ENCODE measurements at places on chromosomes 7 and 10.

- no peak for DNase-seq
Measured at GRCh38 chr10:6218692-6219493, 16.2 kb downstream of the PFKFB3 start.

DNA sequence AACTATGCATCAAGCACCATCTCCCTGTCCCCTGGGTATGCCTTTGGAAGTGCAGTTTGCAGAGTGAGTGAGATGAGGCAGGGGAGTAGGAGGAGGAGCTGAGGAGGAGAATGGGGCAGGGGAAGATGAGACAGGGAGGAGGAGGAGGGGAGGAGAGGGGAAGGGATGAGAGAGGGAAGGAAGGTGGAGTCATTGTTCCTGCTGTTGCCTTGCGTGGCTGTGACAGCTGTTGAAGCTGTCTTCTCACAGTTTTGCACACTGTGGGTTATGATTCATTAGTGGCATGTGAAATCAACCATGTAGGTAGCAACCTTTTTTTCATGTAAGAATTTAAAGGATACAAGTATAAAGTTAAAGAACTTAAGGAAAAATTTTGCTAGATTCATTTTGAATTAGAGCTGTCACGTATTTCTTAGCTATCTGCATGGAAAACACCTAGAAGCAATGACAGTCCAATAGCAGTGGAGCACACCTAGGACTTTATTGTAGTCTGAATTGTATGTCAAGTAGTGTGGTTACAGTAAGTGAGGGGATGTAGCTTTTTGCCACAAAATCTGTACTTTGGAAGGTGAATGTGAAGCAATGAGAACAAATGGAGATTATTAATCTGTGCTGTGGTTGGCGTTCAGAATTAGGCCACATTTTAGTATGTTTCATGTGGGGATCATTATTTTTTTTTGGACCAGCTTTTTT is 21.7 kb downstream of the CCM2 start:
- DNase-seq: no peak

- no peak for DNase-seq
Measured at GRCh38 chr10:60896033-60896432, 48.0 kb downstream of the RHOBTB1 start.

DNA sequence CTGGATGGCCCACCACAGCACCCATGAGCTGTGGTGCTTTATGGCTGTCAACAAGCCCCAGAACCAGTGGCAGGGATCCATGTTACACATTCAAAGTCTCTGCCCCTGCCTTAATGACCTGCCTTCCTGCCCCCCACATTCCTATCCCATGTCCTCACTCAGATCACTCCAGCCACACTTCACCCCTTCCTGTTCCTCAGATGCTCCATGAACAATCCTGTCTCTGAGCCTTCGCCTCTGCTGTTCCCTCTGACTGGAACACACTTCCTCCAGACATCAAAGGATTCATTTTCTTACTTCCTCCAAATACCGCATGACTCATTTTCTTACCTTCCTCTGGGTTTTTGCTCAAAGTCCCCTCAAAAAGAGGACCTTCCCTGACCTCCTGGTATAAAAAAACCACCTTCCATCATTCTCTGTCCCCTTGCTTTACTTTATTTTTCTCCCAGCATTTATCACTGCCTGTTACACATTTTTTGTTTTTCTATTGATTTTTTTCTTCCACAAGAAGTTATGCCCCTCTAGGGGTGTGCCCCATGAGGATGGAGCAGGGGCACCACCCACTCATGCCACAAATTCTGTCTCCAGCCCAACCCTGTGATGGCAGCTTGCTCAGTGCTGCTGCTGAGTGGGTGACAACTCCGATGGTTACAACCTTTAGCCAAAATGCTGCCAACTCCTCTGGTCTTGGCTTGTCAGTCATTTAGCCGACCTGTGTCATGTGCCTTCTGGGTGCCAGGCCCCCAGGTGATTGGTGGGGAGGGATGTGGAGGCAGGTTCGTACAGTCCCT is 18.2 kb downstream of the COL13A1 start:
- no peak for DNase-seq

- DNase-seq: no peak
Measured at GRCh38 chr10:62343000-62343399, 31.2 kb upstream of the ZNF365 start.

GRCh38 chr10:100828738-100829096 is 83.3 kb downstream of the PAX2 start:
- no peak for DNase-seq

DNA sequence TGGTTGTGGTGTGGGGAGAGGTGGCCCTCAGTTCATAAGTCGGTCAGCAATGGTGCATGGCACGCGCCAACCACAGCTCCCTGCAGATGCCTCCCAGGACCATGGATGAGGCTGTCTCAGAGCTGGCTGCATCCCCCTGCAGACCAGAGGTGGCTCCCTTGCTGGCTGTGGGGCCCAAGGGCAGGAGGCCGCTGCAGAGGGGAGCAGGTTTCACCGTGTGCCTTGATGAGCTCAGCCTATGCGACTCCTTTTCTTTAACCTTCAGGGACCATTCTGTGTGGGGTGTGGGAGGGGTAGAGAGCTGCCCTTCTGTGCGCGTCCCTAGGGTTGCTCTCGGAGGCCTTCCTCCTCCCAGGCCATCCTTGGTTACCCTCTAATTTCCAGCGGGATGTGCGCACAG is 152.4 kb downstream of the ACTR3B start:
- no peak for DNase-seq

GRCh38 chr7:144869082-144869481 is 33.2 kb upstream of the TPK1 start:
- DNase-seq: no peak

DNA sequence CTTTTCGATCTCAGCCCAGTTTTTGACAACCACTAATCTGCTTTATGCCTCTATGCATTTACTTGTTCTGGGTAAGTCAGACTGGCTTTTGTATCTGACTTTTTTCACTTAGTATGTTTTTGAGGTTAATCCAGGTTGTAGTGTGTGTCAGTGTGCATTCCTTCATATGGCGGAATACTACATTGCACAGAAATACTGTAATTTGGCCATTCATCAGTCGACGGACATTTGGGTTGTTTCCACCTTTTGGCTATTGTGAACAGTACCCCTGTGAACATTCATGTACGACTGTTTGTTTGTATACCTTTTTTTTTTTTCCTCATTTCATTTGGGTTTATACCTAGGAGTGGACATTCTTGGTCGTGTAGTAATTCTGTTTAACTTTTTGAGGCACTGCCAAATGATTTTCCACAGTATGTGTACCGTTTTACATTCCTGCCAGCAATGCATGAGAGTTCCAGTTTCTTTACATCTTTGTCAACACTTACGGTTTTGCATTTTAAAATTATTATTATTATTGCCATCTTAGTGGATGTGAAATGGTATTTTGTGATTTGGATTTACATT is 57.4 kb downstream of the MKLN1 start:
- DNase-seq: no peak

DNA sequence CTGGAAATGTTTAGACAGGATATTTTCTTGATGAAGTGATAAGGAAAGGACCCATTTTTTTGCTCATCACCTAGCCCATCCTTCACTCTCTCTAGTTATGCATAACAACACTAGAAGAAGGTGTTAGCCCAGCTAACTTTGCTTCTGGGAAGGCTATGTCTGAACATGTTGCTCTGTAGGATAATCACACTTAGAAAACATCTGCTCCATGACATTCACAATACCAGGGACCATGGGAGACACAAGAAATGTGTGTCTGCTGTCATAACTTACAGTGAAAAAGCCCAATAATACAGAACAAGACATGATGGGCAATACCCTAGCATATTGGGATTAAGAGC is 13.9 kb upstream of the ZNF282 start:
- DNase-seq: no peak

GRCh38 chr10:19651549-19651948 is 164.7 kb upstream of the PLXDC2 start:
- DNase-seq: no peak

GRCh38 chr10:123569436-123570035 is 96.6 kb upstream of the GPR26 start:
- no peak for DNase-seq

GRCh38 chr10:66368146-66368545 is 557.7 kb upstream of the LRRTM3 start:
- DNase-seq: no peak

- no peak for DNase-seq
Measured at GRCh38 chr10:64261676-64262075, 740.5 kb downstream of the REEP3 start.

DNA sequence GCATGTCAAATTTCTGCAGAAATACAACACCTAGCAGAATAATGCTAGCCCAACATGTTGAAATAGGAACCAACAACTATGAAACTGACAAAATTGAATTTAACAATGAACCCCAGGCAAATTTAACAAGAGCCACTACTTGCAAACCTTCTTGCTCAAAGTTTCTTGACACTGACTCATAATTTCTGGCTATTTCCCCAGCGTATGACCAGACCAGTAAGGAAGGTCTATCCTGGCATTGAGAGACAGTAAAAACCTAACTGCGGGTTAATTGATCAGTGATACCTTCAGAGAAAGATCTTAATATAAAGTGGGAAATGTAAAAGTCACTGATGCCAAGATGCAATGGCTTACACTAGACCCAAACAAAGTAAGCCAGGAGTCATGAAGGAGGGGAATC is 510.1 kb downstream of the ARL4A start:
- no peak for DNase-seq

DNA sequence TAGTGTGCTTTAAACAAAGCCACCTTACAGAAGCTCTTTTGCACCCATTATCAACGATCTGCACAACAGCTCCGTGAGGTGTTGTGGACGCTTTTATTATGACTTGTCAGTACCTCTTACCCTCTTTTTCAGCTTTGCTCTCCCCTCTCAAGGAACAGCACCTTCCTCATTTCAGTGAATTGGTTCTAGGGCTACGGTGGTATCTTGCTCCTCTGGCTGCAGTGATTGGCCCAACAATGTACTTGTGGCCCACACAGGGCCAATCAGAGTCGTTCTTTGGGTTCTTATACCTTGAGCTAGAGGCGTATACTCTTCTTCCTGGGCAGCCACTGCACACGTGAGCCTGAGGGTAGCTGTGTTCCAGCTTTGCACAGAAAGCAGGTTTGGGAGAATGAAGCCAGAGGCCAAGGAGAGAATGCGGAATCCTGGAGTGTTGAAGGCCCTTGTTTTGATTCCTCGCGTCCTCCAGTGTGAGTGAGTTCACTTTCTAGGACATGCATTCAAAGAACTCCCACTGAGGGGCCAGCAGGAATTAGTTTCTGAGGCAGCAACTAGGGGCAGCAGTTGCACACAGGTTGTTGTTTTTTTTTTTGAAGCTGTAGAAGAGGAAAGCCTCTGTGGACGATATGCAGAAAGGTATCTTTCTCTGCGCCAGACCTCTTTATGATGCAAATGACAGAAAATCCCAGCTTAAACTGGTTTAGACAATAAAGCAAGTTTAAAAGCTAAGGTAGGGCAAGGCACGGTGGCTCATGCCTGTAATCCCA is 49.8 kb upstream of the PDZD8 start:
- no peak for DNase-seq

DNA sequence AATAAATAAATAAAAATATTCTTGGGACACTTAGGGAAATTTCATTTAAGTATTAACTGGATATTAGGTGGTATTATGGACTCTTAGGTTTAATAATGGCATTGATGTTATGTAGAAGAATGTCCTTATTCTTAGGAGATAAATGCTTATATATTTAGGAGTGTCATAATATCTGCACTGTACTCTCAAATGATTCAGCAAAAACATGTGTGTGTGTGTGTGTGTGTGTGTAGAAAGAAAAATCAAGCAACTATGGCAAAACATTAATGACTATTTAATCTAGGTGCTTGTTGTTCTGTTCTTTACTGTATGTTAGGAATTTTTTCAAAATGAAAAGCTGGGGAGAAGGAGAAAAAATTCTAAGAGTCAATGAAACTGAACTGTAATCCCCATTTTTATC is 3.9 kb downstream of the ASNS start:
- no peak for DNase-seq

Data from muscle of arm (tissue), 14 donors.